Activated CD8-positive, alpha-beta T cell treated with anti-CD3 and anti-CD28 coated beads for 36 hours (primary cell): ENCODE measurements at places on chromosomes 2 and 18. TPM values are rescaled to one million over a fixed set of nuclear protein-coding genes. Genes with fewer than 3 reads are reported as not detected.

The STARD6 gene
- not detected for total RNA-seq

The FAP gene
- not detected for total RNA-seq

The PDCD1 gene
- total RNA-seq: 19.4 TPM

The MATN3 gene
- total RNA-seq: not detected

- DNase-seq: no peak
Observed at GRCh38 chr18:61850756-61851155, 42.1 kb downstream of the RNF152 start.

DNA sequence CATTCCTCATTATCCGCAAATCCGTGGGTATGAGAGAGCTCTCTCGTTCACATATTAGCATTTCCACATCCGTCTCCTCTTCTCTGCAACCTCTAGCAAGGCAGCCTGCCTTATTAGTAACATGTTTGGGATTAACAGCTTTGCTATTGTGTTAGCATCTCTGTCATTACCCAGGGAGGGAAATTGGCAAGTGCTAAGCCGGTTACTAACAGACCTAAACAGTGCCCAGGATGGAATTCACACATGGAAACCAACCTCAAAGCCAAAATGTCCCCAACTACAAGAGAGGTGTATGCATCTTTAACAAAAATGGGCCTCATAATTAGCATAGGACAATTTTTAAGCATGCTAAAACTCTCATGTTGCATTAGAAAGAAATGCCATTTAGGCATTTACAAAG is 309.0 kb upstream of the MEIS1 start:
- DNase-seq: no peak

- DNase-seq: no peak
Observed at GRCh38 chr2:171579481-171579880, 57.2 kb downstream of the CYBRD1 start.

DNA sequence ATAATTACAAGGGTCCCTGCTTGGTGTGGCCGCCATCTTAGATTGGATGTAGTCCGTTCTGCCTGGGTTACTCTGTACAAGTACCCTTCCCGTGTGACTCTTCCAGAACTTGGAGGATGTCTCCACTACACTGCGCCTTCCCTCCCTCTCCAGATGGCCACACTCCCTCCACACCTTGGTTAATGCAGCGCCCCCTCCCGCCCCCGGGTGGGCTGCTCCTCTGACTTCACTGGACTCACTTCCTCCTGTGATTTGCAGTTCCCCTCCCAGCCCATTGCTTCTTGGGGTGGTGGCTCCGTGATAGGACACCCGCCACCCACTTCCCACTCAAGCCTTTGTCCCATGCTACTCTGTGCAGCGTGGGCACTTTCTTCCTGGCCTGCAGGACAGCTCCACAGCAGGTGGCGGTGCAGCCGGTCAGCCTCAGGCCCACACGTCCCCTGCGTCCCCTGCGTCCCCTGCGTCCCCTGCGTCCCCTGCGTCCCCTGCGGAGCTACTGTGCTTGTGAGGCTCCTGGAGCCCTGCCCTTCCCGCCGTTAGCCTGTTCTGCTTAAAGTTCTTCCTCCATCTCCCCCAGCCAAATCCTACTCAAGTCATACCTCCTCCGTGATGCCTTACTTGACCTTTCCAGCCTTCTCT is 130.5 kb upstream of the SIX3 start:
- DNase-seq: no peak

GRCh38 chr18:45654677-45655076 is 39.4 kb downstream of the SLC14A2 start:
- DNase-seq: peak; percentile 34

DNA sequence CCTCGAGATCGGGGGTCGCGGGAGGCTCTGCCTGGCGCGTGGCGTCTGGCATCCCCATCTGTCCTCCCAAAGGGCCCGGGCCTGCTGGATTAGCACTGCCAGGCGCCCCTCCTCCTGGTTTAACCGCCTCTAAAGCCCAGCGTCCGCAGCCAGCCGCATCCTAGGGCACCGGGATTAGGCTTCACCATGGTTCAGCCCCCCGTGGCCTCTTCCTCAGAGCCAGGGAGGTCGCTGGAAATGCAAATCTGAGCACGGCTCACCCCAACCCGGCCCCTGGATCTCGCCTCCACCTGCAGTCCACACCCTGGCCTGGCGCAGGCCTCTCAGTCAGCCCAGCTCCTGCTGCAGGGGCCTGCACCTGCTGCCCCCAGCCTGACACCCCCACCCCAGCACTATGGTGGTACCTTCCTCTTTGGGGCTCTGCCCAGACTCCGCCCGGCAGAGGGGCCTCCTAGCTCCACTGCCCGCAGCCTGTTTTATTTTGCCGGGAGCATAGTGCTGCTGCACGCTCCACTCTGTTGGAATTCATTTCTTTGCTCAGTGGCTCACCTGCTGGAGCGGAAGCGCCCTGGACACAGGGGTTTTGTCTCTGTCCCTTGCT is 13.2 kb downstream of the PRELID3A start:
- DNase-seq: no peak

GRCh38 chr2:82837588-82838304 is 1621.3 kb downstream of the SUCLG1 start:
- DNase-seq: no peak

GRCh38 chr2:25632396-25632795 is 41.0 kb downstream of the DTNB start:
- DNase-seq: no peak

DNA sequence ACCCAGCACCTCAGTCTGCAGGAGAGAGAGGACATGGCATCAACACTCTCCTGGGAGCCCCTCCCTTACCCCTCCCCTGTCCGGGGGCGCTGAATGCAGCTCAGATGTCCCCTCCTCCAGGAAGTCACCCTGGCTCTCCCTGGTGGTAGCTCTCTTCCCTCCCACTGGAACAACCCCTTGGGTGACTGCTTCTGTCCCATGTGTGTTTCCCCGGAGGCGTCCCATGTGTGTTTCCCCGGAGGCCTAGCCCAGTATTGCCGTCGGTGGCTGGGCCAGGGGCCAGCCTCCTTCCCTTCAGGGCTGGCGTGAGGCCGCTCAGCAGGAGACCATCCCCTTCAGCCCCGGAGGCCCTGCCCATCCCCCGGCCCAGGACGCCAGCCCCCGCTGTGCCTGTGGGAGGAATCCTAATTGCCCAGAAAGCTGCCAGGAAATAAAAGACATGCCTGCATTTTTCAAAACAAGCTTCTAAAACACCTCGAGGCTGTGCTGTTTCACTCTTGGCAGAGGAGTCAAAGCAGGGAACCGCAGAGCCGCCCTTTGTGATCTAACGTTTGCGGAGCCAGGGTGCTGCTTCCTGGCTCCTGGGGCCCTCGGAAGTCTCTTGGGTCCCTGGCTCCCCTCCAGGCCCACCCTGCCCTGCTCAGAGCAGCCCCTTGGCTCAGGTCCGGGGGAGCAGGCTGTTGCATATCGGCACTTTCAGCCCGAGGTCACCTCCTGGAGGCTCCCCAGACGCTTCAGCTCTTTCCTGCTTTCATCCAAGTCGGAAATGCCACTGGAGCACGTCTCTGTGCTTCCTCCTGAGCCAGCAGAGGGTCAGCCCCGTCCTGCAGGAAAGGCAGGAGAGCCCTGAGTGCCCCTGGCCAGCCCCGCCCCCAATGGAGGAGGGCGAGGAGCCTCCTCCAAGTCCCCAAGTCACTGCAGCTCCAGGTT is 11.4 kb downstream of the SNED1 start:
- DNase-seq: peak; percentile 72

- DNase-seq: peak; percentile 19
Observed at GRCh38 chr2:238376884-238377391, 49.8 kb upstream of the ASB1 start.

- peak; percentile 73 for DNase-seq
Observed at GRCh38 chr18:76491473-76491775, 3.6 kb downstream of the ZNF516 start.

DNA sequence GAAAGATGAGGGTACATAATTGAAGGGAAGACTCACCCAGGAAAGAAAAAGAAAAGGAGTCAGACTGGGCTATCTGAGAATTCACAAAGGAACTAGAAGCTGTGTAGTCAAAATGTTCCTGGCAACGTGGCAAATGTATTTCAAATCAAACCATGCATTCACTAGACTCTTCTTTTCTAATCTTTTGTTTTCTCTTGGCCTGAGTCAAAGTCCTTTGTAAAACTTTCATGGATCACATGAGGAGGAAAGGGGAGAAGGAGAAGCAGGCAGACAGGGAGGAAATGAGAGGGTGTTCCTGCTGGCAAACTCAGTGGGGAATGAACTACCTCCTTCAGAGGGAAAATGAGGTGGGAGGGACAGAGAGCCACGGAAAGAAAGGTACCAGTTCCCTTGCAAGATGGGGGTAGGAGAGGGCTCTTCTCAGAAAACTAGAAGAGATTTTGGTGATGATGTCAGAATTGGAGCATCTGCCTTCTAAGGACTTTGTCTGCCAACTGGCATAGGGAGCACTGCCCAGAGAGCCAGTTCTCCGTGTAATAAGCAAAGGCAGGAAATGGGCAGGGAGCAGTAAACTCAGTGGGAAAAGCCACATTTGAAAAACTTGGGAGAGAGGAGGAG is 51.4 kb downstream of the SLC8A1 start:
- DNase-seq: no peak

- DNase-seq: peak; percentile 51
Observed at GRCh38 chr2:223944166-223944702, 901 bp downstream of the WDFY1 start.

DNA sequence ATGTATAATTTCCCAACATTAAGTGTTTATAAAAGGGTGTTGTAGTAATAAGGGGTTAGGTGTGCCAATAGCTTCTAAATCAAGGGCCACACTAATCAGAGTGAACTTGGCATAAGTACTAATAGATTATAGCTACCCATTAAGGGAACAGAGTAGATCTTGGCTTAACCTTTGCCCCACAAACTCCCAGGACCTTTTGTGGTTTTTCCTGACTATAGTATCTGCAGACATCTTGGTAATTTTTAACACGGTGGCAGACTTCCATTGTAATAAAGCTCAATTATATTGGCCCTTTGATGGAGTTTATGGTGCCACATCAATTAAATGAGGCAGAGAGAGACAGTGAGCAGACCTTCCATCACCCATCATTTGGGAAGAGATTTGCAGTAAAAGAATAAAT is 358.5 kb upstream of the HNRNPA3 start:
- no peak for DNase-seq

- DNase-seq: no peak
Observed at GRCh38 chr2:240615396-240615795, 9.9 kb upstream of the GPR35 start.

DNA sequence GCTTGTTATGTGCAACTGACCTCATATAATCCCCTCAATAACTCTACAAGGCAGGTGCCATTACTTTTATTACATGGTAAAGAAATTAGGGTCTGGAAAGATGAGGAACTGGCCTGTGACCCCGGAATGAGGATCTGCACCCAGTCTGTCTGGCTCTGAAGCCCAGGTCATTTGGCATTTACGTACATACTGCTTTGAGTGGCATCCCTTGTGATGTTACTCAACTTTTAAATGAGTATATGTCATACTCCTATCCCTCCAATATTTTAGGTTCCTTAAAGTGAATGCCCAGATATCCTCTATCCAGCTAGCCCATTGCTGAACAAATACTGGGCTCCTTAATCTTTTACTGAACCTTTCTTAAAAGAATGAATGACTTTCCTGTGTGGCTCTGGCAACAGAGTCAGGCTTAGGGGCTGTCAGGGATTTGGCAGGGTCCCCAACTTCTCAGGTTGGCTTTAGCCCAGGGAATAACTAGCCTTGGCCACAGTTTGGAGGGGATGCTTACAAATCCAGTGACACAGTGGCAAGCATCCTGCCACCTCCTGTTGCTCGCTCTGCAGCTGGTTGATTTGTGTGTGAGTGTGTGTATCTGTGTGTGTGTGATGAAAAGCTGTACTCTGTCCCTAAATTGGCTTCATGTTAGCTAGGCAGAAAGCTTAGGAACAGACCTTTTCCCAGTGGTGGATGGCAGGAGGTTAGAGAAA is 3.4 kb upstream of the CXCR4 start:
- DNase-seq: no peak

DNA sequence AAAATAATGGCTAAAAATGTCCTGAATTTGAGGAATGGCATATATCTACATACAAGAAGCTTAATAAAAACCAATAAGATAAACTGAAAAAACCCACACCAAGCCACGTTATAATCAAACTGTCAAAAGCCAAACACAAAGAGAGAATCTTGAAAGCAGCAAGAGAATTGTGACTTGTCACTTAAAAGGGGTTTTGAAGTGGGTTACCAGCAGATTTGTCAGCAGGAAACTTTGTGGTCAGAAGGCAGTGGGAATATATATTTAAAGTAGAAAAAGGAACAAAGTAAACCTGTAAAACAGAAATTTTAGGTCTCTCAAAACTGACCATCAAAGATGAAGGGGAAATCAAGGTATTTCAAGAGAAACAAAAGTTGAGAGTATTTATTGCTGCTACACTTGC is 171.9 kb upstream of the CNTNAP5 start:
- no peak for DNase-seq

DNA sequence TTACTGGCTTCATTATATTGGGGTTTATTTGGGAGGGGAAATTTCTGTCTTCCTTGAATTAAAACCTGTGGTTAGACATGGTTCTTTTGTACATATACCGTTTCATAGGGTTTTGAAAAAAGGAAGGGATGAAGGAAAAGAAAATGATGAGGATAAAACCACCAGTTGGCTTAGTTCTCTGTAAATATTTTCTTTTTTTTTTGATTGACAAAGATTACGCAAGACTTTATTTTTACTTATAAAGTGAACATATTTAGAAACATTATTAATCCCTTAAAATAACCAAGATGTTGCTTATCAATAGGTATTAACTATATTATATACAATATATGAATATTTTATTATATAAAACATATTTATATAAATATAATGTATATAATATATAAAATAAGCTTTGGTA is 45.1 kb upstream of the TUBA3E start:
- no peak for DNase-seq

DNA sequence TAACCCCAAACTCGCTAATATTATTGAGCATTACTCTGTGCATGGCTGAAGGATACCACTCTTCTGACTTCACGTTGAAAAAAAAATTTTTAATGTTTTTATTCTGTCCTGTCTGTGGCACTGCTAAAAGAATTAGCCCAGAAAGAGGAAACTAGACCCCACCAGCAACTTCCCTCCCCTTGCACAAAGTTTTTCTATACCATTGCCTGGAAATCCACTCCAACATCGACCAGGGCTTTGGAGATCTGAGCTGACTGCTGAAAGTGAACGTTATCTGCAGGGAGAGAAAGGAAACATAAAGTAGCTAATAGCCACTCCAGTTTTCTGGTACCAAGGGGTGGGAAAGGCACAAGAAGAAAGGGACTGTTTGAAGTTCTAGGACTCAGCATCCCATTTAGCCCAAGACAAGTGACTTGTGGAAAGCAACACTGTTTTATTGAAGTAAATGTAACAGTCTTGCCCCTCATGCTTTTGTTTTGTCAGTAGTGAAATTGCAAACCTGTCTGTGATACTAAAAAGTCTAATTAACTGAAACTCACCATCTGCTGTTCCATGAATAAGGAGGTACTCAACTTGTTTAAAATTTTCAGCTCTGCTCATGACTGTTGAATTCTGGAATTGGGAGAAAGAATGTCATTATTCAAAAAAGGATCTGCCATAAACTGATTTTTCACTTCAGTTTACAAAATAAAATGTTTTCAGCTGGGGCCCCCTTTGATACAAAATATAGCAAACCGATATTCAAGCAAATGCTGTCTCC is 79.1 kb downstream of the DPP4 start:
- DNase-seq: no peak
